ENCODE measurements at places on chromosomes 5 and 9. TPM values are rescaled to one million over a fixed set of nuclear protein-coding genes. Genes with fewer than 3 reads are reported as not detected.
A peak's percentile ranks its signal among the peaks of the same experiment; 100 is the strongest.

- DNase-seq: no peak
Observed at GRCh38 chr5:74685979-74686631, 1.1 kb downstream of the HEXB start.

- no peak for DNase-seq
Observed at GRCh38 chr5:135069895-135070657, 36.0 kb upstream of the PITX1 start.

DNA sequence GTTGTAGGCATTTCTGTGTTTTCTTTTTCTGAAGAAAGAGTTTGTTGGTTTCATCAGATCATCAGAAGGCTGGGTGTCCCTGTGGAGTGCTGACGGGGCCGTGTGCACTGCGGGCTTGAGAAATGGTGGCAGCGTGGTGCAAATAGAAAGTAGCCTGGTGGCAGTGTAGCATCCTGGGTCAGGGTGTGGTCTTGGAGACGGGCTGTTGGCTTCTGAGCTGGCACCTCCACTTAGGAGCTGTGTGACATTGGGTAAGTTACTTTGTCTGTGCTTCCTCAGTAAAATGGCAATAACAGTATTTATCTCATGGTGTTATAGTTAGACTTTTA, 10.0 kb upstream of the NDST1 start:
- no peak for DNase-seq

- DNase-seq: no peak
Observed at GRCh38 chr5:64742411-64742810, 26.1 kb downstream of the SREK1IP1 start.

DNA sequence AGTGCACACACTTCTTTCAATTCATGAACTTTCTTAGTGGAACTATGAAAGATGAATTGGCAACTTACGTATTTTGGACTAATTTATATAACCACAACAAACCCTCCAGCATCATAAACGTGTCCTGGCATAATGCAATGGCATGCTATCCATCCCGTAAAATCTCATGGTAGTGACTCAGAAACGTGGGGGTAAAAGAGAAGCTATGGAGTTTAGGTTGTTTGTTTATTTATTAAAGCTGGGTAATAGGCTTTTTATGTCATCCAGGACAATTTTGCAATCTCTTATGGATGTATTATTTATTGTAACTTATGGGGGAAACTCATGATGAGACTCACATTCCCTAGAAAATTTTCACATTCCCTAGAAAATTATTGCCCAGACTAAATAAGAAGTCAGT, 106.3 kb downstream of the GDA start:
- peak; percentile 71 for DNase-seq

- no peak for DNase-seq
Observed at GRCh38 chr5:151413800-151414199, 33.6 kb upstream of the SLC36A1 start.

DNA sequence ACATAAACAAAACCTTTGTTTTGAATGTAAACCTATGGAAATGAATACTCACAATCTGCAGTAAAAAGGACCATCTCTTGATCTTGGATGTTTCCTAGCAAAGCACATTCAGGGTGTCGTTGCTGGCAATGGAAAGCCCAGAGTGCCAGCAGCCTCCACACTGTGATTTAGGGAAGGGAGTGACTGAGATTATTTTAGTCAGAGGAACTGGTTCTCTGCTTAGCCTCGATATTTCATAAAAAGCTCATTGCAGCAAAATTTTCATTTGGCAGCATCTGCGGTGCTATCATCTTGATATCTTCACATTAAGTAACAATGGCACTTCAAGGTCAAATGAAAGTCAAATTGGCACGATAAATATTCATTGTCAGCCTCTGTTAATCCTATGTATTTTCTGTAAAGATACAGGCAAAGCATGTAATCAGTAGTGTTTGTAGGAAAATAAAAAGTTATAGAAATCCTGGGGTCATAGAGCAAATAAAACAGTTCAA, 116.0 kb downstream of the MACIR start:
- no peak for DNase-seq

GRCh38 chr5:149995385-149996204, 4.9 kb downstream of the TIGD6 start:
- no peak for DNase-seq

- DNase-seq: no peak
Observed at GRCh38 chr5:14526493-14526892, 55.1 kb upstream of the OTULINL start.

DNA sequence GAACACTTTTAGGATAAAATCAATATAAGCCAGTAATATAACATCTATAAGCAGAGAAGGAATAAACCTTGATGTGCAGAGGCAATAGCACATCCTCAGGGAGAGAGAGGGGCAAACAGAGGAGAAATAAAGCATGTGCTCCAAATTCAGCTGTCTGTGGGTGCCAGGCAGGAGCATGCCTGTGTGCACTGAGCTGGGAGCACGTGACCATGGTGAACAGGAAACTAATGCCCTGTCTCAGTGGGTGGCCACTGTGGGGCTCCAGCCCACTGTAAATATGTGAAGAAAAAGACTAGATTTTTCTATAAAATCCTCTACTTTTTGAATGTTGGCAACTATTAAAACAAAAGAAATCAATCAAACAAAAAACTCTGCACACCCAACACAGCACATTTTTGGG, 55.3 kb downstream of the FYB1 start:
- DNase-seq: no peak

DNA sequence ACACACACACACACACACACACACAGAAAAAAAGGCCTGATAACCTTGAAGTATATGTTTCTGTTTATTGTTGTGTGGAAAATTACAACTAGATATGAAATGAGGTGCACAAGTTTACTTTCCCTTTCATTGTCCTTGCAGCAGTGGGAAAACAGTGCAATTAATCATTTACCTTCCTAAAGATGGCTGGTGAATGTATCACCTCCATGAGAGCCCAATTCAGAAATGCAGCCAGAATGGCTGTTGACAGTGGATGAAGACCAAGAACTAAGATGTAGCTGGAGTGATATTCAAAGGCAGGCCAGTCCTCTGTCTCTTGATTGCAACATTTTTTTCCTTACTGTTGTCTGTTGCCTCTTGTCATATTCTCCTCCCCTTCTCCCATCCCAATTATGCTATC, 49.6 kb upstream of the EIF4EBP3 start:
- DNase-seq: no peak

GRCh38 chr5:18113721-18114120, 479.5 kb downstream of the TAF11L14 start:
- peak; percentile 13 for DNase-seq

Gene DOCK8
- total RNA-seq: 1.6 TPM

Gene TSSK1B
- 0.14 TPM for total RNA-seq

Gene CWC27
- 27.0 TPM for total RNA-seq

Data from foreskin keratinocyte (primary cell).